ENCODE measurements at places on chromosomes 7 and 10.
A peak's percentile ranks its signal among the peaks of the same experiment; 100 is the strongest.

GRCh38 chr7:98137826-98138151, 31.1 kb downstream of the LMTK2 start:
- DNase-seq: no peak

DNA sequence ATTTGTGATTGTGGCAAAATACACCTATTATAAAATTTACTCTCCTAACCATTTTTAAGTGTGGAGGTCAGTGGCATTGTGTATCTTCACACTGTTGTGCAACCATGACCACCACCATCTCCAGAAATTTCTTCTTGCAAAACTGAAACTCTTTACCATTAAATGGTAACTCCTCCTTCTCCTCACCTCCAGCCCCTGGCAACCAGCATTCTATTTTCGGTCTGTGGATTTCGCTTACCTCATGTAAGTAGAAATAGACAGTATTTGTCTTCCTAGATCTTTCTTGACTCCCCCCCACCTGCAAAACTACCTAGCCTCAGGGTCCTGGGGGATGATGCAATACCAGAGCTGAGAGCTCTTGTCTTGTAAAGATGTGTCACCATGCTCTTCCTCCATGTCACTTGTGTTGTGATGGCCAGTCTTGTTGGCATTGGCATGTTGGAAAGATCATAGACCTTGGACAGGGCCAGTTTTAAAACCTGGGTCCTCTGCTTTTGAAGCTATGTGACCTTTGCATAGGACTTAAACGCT, 71.1 kb upstream of the EMX2 start:
- DNase-seq: no peak

GRCh38 chr10:90779548-90779947, 78.3 kb downstream of the HTR7 start:
- peak; percentile 13 for DNase-seq

DNA sequence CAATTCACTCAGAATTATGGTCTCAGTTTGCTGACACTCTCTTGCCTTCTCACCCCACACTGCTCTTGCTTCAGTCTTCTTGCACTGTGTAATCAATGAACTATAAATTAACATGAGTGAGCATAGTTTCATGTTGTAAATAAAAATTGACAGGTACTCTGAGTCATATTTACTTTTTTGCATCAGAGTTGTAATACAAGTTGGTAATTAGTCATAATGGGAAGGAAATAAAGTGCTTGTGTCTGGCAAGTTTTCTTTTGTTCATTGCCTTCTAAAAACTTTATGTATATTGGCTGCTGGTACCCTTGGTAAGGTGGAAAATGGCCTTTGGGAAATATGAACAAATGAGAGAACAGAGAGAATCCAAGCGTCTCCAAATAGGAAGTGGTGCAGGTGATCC, 169.3 kb upstream of the MAGI2 start:
- DNase-seq: no peak

- no peak for DNase-seq
Measured at GRCh38 chr10:5895804-5896203, 5.8 kb downstream of the FBH1 start.

All from HepG2 (cell line).